Effector memory CD4-positive, alpha-beta T cell (primary cell): ENCODE measurements at places on chromosomes 16 and 17.

- no peaks in the 10 kb centered on the region for H3K4me1 ChIP-seq
- H3K27ac ChIP-seq = no peak overlapping the region
- no peak overlapping the region for H3K4me3 ChIP-seq
- H3K27me3 ChIP-seq = no peaks in the 10 kb centered on the region
- H3K36me3 ChIP-seq = no peaks in the 10 kb centered on the region
Observed at GRCh38 chr16:57773655-57774295, 28.5 kb downstream of the KIFC3 start.

GRCh38 chr16:369866-370436 lies 387 bp downstream of the MRPL28 start:
- H3K4me1 ChIP-seq = peaks cover 21% of the 10 kb centered on the region
- peak overlapping the region; percentile 18 for H3K27ac ChIP-seq

- H3K36me3 ChIP-seq = peaks cover 14% of the 10 kb centered on the region
- H3K4me3 ChIP-seq = no peak overlapping the region
- no peaks in the 10 kb centered on the region for H3K27me3 ChIP-seq
- H3K4me1 ChIP-seq = no peaks in the 10 kb centered on the region
Observed at GRCh38 chr17:37218849-37219248, 156.9 kb upstream of the C17orf78 start.

- H3K4me3 ChIP-seq = no peak overlapping the region
- no peaks in the 10 kb centered on the region for H3K27me3 ChIP-seq
- H3K27ac ChIP-seq = peak overlapping the region; percentile 22
Observed at GRCh38 chr16:89422527-89422904, 67.8 kb downstream of the ANKRD11 start.

- DNase-seq = no peak
- H3K4me1 ChIP-seq = no peaks in the 10 kb centered on the region
- no peak overlapping the region for H3K27ac ChIP-seq
- H3K27me3 ChIP-seq = no peaks in the 10 kb centered on the region
- H3K36me3 ChIP-seq = no peaks in the 10 kb centered on the region
- no peak overlapping the region for H3K4me3 ChIP-seq
Observed at GRCh38 chr16:85625053-85625452, 11.9 kb downstream of the GSE1 start.

GRCh38 chr17:7729816-7730215 lies 12.3 kb downstream of the DNAH2 start:
- H3K27ac ChIP-seq = no peak overlapping the region
- H3K27me3 ChIP-seq = no peaks in the 10 kb centered on the region
- no peak overlapping the region for H3K4me3 ChIP-seq
- DNase-seq = no peak
- no peaks in the 10 kb centered on the region for H3K4me1 ChIP-seq

DNA sequence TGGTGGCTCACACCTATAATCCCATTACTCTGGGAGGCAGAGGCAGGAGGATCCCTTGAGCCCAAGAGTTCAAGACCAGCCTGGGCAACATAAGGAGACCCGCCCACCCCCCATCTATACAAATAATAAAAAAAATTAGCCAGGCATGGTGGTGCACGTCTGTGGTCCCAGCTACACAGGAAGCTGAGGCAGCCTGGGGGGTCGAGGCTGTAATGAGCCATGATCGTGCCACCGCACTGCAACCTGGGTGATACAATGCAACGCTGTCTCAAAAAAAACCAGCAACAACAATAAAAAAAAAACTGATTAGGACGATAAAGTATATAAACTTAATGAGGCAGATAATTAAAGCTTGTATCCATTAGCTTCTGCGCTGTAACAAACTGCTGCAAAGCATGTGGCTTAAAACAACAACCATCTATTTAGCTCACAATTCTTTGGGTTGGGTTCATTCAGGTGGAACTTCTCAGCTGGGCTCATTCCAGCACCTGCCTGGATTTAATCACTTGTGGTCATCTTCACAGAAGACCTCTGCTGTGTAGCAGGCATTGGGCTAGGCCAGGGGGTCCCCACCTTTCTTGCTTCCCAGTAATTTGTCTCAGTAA lies 45.8 kb downstream of the LCMT1 start:
- H3K4me1 ChIP-seq = no peaks in the 10 kb centered on the region
- H3K36me3 ChIP-seq = peaks cover 38% of the 10 kb centered on the region
- DNase-seq = no peak
- no peak overlapping the region for H3K4me3 ChIP-seq
- H3K27me3 ChIP-seq = no peaks in the 10 kb centered on the region

GRCh38 chr17:77666881-77667395 lies 291.6 kb upstream of the TNRC6C start:
- H3K36me3 ChIP-seq = no peaks in the 10 kb centered on the region
- H3K27ac ChIP-seq = peak overlapping the region; percentile 70
- no peaks in the 10 kb centered on the region for H3K27me3 ChIP-seq
- DNase-seq = peak; percentile 51

DNA sequence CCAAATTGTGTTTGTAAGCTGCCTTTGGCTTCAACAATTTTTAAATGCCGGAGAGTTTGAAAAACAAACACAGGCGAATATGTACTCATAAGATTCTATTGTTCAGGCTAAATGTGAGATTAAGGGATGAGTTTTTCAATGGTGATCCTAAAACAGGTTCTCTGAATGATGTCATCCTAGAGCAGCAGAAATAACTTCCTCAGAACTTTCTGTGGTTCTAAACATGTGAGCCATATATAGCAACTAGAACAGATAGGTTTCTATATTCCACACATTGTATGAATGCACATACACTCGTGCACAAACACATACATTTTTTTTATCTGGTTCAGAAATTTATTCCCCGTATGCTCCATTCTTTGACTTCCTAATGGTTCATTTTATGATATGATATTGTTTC lies 1352.2 kb downstream of the CDH8 start:
- no peaks in the 10 kb centered on the region for H3K27me3 ChIP-seq
- H3K4me1 ChIP-seq = no peaks in the 10 kb centered on the region
- H3K27ac ChIP-seq = no peak overlapping the region
- DNase-seq = no peak
- no peak overlapping the region for H3K4me3 ChIP-seq

DNA sequence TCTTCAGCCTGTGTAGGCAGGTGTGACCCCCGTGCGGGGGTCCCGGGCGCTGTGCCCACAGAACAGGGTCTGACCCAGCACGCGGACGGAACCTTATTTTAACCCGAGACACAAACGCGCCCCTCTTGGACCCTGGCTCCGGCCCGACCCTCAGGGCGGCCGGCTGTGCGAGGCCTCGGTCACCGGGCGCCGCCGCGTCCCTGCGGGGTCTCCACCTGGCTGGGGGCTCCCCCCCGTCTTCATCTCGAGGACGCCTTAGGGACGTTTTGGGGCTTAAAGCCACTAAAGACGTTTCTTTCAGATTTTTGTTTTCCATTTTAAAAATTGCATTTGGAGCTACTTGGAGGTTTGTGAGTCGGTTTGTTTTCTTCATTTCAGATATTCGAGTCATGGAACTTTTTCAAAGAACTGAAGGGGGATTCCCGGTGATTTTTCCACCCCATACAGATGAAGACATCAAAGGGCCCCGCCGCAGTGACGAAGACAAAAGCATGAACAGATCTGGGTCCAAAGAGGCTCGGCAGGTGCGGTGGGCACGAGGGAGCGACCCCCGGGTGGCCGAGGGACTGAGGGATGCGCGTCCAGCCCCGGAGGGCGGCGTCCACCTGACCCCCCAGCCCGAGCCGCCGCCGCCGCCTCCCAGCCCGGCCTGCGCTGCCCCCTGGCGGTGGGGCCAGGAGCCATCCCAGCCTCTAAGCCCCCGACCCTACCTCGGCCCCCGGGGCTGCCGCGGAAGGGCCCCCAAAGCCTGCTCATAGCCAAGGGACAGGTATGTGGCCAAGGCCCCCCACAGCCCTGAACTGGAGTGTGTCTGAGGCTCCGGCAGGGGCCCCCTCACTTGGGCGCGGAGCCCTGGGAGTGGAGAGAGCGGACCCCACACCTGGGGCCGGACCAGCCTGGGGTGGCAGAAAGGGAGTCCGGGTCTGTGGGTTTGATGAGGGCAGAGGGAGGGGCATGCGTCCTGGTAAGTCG lies 3.8 kb upstream of the CD7 start:
- DNase-seq = peak; percentile 67
- H3K4me3 ChIP-seq = peak overlapping the region; percentile 39
- no peaks in the 10 kb centered on the region for H3K27me3 ChIP-seq

- peaks cover 19% of the 10 kb centered on the region for H3K4me1 ChIP-seq
- peak overlapping the region; percentile 97 for H3K4me3 ChIP-seq
- H3K27ac ChIP-seq = peak overlapping the region; percentile 77
Observed at GRCh38 chr16:30761427-30761927, 385 bp downstream of the CFAP119 start.

GRCh38 chr17:72790190-72790589 lies 302.3 kb downstream of the SLC39A11 start:
- H3K4me3 ChIP-seq = no peak overlapping the region
- H3K36me3 ChIP-seq = no peaks in the 10 kb centered on the region
- no peak overlapping the region for H3K27ac ChIP-seq
- DNase-seq = no peak

GRCh38 chr17:80307994-80308691 lies 47.5 kb downstream of the RNF213 start:
- H3K4me1 ChIP-seq = no peaks in the 10 kb centered on the region
- H3K36me3 ChIP-seq = peaks cover 87% of the 10 kb centered on the region
- DNase-seq = no peak
- H3K4me3 ChIP-seq = no peak overlapping the region
- no peaks in the 10 kb centered on the region for H3K27me3 ChIP-seq
- H3K27ac ChIP-seq = no peak overlapping the region

DNA sequence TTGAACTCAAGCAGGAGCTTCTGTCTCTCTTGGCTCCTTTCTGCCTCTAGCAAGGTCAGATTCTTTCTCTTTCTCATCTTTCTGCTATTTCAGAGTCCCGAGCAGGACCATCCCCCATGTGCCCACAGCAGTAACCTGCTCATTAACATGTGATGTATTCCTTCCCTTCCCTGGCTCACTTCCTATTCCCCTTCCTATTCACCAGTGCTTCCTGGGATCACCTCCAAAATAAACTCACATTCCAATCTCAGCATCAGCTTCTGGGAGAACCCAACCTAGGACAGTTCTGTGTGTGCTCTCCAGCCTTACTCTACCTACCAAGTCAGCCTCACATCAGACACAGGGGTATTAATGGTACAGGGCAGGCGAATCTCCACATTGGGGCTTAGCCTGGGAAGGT lies 546.4 kb upstream of the SALL1 start:
- no peak for DNase-seq
- H3K4me1 ChIP-seq = no peaks in the 10 kb centered on the region
- H3K27ac ChIP-seq = no peak overlapping the region
- no peaks in the 10 kb centered on the region for H3K36me3 ChIP-seq
- H3K4me3 ChIP-seq = no peak overlapping the region

- H3K36me3 ChIP-seq = no peaks in the 10 kb centered on the region
- H3K27ac ChIP-seq = no peak overlapping the region
- H3K4me3 ChIP-seq = no peak overlapping the region
- no peaks in the 10 kb centered on the region for H3K4me1 ChIP-seq
- no peaks in the 10 kb centered on the region for H3K27me3 ChIP-seq
Observed at GRCh38 chr17:53336281-53336680, 486.4 kb upstream of the KIF2B start.

DNA sequence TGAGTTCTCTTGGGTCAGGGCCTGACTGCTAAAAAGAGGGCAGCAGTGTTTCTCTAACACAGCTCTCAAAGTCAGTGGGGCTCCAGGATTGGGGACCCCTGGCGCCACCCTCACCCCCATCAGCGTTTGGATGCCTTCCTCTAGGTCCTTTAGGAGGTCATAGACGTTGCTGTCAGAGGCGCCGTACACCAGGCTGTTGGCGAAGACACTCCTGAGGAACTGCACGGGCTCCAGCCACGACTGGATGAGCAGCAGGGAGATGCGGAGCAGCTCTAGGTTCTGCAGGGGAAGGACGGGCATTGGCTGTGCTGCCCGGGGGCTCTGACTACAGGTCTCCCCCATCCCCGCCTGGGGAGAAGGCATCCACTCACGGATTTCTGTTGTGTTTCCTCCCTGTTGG lies 993 bp downstream of the GH1 start:
- H3K27me3 ChIP-seq = no peaks in the 10 kb centered on the region
- DNase-seq = no peak
- H3K4me3 ChIP-seq = no peak overlapping the region
- H3K4me1 ChIP-seq = peaks cover 8% of the 10 kb centered on the region
- H3K36me3 ChIP-seq = no peaks in the 10 kb centered on the region

- H3K27ac ChIP-seq = peak overlapping the region; percentile 8
- no peaks in the 10 kb centered on the region for H3K36me3 ChIP-seq
- H3K27me3 ChIP-seq = no peaks in the 10 kb centered on the region
- H3K4me3 ChIP-seq = no peak overlapping the region
- no peak for DNase-seq
Observed at GRCh38 chr16:57577691-57578224, 35.3 kb downstream of the ADGRG5 start.

DNA sequence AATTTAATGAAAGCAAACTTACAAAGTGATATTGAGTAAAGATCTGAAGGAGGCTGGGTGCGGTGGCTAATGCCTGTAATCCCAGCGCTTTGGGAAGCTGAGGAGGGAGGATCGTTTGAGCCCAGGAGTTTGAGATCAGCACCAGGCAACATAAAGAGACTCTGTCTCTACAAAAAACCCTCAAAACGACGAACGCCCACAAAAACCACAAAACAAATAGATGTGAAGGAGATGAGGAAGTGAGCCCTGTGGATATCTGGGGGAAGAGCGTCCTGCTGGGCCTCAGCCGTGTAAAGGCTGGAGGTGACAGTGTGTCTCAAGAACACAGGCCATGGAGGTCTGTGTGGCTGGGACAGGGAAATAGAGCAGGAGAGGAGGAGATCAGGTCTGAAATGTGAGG lies 68.8 kb downstream of the ITFG1 start:
- no peaks in the 10 kb centered on the region for H3K27me3 ChIP-seq
- DNase-seq = no peak
- no peaks in the 10 kb centered on the region for H3K36me3 ChIP-seq
- no peak overlapping the region for H3K4me3 ChIP-seq

DNA sequence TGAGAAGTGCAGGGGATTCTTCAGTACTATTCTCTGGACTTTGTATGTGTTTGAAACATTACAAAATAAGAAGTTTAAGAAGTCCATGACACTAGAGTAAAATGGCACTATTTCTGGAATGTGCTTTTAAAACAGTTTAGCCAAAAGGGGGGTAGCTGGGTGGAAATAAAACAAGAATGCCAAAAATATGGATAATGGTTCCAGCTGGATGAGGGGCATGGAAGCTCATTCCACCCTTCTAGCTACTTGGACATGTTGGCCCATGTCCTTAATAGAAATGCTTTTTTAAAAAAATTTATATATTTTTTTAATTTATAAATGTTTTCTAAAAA lies 13.1 kb downstream of the ZC3H7A start:
- no peaks in the 10 kb centered on the region for H3K27me3 ChIP-seq
- H3K36me3 ChIP-seq = no peaks in the 10 kb centered on the region
- H3K27ac ChIP-seq = peak overlapping the region; percentile 92
- H3K4me3 ChIP-seq = peak overlapping the region; percentile 19
- peaks cover 28% of the 10 kb centered on the region for H3K4me1 ChIP-seq

- H3K4me1 ChIP-seq = peaks cover 10% of the 10 kb centered on the region
- no peak overlapping the region for H3K4me3 ChIP-seq
- H3K36me3 ChIP-seq = no peaks in the 10 kb centered on the region
- no peaks in the 10 kb centered on the region for H3K27me3 ChIP-seq
- DNase-seq = peak; percentile 51
- H3K27ac ChIP-seq = no peak overlapping the region
Observed at GRCh38 chr17:43576563-43577229, 30.6 kb upstream of the ETV4 start.
